ENCODE measurements at places on chromosomes 3 and 15.

DNA sequence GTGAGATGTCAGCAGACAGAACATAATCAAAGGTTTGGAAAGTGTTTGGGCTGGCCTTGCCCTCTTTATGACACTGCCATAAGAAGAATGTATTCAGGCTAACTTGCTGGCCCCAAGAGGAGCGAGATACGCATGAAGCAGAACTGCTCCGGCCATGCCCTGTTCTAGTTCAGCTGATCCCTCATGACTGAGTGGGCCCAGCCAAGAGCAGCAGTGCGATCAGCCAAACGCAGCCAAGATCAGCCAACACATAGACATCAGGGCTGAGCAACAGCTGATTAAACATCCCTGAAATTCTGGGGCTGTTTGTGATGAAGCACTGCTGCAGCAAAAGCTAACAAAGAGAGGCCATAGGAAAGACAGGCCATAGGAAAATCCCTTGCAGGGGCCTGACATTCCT is 24.1 kb downstream of the POMGNT2 start:
- no peak for DNase-seq

GRCh38 chr3:177351757-177352158 is 154.5 kb upstream of the TBL1XR1 start:
- no peak for DNase-seq

- DNase-seq = no peak
Observed at GRCh38 chr3:23136054-23136453, 67.1 kb upstream of the UBE2E2 start.

DNA sequence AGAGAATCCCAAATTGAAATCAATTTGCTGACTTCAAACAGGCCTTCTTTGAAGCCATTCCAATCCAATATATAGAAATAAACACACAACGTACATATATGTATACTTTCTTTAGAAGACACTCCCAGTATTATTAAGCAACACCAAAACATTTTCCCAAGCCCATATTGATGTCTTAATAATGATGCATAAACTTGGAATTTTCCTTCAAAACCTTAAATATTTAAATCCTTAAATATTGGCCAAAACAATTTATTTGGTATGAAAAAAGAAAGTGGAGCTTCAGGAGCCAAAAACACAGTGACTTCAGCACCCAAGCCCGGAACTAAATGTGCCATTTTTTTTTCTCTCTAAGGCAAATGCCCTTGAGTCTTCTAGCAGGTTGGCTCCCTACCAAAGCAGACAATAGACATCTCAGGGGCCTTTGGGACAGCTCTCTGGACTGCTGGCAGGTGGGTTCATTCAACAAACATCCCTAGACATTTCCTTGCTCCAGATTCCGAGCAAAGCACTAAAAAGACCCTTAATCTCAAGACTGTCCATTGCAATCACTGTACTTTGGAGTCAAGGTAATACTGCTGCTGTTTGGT is 384.7 kb downstream of the NTRK3 start:
- no peak for DNase-seq

DNA sequence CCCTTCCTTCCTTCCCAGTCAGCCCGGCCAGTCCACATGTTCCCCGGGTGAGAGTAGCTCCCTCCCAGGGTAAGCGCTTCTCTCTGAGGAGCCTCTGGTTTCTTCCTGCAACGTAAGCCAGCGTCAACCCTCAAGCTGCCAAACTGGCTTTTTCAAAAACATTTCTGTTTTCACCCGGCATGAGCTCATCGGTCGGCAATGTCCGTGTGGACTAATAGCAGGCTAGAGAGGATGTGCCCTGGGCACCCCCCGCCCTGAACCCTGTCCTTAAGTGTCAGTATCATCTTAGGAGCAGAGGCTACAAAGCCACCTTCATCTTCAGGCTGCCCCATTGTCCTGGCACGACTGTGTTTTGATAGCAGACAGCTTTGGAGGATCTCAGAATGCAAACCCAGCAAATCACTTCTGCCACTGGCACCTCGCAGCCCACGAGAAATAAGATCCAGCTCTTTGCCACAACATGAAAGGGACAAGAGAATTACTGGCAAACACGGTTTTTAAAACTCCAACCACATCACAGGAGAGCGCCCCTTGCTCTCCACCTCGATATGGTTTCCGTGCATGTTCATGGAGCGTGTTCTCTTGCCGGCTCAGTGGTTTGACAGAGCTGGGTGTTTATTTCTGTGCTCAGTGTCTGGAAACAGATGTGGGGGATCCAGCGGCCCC is 9.9 kb downstream of the ALDH1A3 start:
- DNase-seq = no peak

DNA sequence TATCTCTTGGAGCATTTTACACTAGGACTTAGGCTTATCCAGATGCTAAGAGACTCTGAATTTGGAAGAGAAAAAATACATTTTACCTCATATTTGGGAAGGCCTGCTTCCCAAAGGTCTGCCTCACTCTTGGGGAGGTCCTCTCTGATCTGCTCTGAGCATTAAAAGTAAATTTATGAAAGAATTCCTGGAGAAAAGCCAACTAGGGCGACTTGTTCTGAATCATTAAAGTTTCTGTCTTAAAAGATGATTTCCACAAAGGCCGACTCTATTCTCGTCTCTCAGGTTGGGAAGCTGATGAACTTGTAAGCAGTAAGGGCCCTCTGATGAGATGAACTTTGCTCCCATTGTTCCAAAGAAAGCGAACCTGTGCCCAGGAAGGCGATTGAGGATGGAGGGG is 48.7 kb upstream of the HES1 start:
- DNase-seq = no peak
